ENCODE measurements at places on chromosomes 1 and 21.
A peak's percentile ranks its signal among the peaks of the same experiment; 100 is the strongest.

- DNase-seq = no peak
Observed at GRCh38 chr1:116019653-116020253, 43.4 kb downstream of the SLC22A15 start.

DNA sequence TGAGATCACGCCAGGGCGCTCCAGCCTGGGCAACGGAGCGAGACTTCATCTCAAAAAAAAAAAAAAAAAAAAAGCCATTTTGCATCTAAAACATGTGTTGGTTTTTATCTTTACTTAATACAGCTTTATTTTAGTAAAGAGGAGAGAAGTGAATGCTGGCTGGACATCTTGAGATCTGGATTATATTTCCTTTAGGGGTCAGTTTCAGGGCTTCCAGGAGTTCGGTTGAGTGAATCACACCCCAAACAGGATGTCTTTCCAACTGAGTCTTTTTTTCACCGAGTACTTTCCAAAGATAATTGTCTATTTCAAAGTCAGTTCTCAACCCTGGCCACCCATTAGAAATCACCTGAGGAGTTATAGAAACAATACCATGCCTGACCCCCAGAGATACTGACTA is 16.6 kb upstream of the IPP start:
- no peak for DNase-seq

- no peak for DNase-seq
Observed at GRCh38 chr1:237891979-237892378, 1.3 kb upstream of the ZP4 start.

DNA sequence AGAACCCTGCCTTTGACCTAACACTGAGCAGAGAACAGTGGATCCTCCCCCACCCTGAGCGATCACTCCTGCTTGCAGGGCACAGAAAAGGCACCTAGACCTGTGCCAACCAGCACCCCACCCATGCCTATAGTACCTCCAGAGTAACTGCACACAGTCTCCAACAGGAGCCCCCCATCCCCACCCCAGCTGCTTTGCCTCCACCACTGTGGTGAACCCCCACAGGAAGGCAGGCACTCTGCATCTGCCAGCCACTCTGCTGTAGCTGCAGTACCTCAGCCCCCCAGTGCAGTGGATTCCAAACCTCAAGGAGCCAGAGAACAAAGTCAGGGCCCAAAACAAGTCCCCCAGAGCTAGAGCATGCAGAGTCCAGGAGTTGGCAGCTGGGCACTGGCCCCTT is 10.7 kb downstream of the SPATC1L start:
- DNase-seq = no peak

DNA sequence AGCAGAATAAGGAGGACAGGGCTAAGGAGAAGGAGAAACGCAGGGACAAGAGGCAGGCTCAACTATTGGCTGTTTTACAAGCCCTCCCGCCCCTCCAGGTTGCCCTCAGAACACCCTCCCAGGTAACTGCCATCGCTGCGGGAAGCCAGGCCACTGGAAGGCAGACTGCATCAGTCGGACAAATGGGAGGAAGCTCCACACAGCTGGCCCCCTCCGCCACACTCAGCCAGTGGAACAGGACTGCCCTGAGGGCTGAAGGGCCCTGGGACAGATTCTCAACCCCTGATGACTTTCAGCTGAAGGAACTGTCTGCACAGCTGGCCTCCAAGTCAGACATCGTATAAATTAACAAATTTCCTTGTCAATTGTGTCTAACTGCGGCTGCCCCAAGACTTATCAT is 21.8 kb downstream of the LRRC3 start:
- DNase-seq = no peak

DNA sequence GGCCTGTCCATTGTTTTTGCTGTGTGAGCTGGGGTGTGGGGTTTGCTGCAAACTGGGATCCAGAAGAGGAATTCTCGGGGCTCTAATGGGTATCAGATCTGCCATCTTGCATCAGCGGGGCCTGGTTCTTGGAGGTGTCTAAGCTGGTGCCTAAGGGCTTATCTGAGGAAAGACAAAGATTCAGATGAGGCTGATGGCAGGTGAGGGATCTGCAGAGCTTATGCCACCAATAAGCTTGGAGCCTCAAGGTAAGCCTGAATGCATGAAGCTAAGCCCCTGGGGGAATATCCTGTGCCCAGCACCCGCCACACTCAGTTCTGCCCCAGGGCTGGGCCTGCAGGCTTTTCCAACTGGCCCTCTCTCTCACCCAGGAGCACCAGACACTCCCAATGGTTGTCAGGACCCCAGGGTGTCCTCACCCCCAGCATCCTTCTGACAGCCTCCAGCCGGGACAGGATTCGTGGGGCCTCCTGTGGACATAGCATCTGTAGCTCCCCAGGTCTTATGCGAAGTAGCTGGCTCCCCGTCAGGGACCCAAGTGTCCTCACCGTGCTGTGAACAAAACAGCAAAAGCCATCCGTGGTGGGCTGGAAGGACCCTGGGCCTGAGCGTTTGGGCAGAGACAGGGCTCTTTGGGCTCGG is 9.5 kb upstream of the GSTM3 start:
- DNase-seq = no peak

DNA sequence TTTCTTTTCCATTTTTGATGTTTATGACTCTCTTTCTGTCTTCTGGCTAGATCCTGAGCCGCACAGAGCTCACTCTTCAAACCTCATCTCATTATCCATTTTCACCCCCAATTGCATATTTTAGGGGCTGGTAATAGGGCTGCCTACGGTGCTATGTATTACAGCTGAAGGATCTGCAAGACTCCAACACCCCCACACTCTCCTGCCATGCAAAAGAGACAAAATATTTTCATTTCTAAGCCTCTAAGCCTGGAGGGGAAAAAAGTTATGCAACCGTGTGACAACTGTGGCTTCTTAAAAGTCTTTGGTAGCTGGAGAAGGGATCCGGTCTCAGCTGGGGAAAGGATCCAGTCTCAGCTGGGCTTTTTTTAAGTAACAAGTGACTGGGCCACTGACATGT is 311.6 kb downstream of the NPHP4 start:
- no peak for DNase-seq

- DNase-seq = no peak
Observed at GRCh38 chr1:156493742-156494141, 6.8 kb downstream of the MEF2D start.

DNA sequence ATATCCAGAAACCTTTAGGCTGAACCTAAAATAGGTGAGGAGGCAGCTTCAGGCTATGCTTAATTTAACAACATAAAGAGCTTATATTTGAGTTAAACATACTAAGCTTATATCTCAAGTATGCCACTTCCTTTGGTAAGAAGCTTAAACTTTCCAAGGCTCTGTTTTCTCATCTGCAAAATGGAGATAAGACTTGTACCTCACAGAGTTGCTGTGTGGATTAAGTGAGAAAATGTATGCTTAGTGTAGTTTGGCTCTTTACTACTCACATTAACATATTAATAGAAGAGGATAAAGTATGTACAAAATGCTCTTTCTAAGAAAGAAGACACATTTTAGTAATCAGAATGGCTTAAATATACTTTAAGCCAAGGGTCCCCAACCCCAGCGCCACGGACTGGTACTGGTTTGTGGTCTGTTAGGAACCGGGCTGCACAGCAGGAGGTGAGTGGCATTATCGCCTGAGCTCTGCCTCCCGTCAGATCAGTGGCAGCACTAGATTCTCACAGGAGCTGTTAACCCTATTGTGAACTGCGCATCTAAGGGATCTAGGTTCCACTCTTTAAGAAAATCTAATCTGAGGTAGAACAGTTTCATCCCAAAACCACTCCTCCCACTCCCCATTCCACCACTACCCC is 77.2 kb downstream of the HS2ST1 start:
- DNase-seq = no peak

- DNase-seq = no peak
Observed at GRCh38 chr1:10791105-10791951, 5.1 kb downstream of the CASZ1 start.

GRCh38 chr1:236159704-236160539 is 17.6 kb downstream of the GPR137B start:
- no peak for DNase-seq

DNA sequence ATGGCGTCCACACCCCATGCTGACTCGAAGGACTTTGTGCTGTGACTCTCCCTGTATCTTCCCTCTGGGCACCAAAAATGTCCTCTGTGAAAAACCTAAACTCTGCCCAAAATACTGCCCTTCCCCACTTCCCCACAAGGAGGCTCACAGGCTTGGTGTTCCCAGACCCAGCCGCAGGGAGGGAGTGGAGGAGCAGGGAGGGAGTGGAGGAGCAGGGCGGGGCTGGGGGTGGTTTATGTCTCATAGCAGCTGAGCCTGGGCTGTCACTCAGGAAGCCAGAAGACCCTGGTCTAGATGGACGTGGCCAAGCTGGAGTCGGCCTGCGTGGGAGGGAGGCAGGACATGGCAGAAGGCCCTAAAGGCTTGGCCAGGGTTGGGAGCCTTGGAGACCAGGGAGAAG is 461.7 kb downstream of the PTPRU start:
- DNase-seq = no peak

GRCh38 chr1:37234941-37235418 is 200.7 kb upstream of the GRIK3 start:
- peak; percentile 90 for DNase-seq

DNA sequence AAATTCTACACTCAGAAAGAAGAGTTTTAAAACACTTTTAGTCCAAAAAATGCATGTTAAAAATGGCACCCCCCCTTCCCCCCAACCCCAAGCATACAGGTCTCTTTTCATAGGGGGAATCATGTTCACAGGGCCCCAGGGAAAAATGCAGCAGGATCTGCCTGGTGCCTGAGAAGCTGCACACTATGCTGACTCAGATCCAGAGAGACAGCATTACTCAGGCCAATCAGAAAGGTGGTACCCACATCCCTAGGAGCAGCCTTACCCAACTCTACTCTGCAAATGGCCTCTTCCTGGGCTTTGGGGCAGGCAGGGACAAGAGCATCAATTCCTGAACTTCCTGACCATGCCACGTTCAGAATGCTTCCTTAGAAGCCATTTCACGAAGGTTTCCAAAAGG is 119.0 kb downstream of the HIVEP3 start:
- no peak for DNase-seq

DNA sequence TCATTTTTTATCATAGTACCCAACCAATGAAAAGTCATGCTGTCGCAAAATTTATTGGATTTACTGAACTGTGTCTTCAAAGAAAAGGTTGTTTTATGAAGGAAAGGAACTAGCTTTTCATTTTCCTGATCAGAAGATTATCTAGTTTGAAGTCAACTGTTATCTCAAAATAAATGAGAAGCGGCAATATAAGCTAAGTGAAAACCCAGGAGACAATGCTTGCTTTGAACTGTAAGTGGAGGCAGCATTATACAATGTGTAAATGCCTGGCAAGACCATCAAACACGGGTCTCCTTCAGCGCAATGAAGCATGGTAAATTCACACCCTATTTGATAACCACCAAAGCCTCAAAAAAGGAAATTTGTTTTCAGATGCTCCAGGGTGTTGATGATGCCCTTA is 134.4 kb upstream of the PTBP2 start:
- peak; percentile 78 for DNase-seq

GRCh38 chr1:27521336-27521831 is 31.4 kb upstream of the WASF2 start:
- no peak for DNase-seq

DNA sequence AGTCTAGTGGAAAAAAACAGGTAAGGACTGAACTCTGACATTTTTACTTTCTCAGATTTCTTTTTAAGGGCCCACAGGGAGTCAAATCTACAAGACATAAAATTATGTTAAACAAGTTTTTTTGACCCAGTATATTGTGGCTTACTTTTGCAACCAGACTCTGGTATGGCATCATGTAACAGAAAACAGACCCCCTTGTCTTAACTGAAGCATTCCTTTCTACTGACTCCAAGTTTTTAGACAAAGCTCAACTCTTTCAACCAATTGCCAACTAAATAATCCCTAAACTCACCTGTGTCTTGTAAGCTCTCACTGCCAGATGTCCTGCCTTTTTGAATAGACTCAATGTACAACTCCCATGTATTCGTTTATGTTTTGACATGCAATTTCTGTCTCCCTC is 64.3 kb downstream of the FASLG start:
- no peak for DNase-seq

DNA sequence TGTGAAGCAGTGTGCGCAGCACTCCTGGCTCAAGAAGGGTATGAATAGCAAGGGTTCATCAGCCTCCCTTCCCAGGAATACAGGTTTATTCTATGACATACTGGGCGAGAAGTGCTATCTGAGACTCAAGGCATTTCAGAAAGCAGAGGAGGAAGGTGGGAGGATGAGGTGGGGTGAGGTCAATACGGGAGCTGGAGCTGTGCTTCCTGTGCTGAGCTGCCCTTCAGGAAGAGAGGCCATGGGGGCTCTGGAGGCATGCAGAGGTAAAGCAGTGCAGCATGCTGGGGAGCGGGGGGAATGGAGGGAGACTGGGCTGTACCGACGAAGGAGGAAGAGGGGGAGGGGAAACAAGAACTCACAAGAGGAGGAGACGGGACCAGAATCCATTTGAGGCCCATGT is 717.6 kb downstream of the PTPRU start:
- no peak for DNase-seq

DNA sequence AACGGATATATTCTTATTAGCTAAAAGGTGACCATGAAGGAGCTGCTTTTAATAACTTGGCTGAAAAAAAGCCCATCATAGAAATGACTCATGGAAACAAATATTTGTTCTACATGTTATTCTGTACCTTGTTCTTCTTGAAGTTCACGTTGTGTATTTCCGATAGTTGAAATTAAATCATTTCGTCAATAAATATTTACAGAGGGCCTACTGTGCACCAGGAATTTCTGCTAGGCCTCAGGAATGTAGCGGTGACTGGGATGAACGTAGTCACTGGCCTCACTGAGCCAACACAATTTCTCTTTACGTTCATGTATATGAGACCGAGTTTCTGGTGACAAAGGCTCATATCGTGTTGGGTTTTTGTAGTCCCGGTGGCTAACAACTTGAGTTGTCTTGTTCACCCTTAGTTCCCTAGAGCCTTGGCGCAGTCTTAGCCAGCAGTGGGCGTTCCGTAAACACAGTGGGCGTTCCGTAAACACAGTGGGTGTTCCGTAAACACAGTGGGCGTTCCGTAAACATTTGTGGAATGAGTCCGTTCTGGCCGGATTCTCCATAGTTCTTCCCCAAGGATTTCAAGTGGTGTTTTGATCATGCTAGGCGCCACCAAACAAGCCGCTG is 53.2 kb upstream of the VAMP3 start:
- DNase-seq = no peak

DNA sequence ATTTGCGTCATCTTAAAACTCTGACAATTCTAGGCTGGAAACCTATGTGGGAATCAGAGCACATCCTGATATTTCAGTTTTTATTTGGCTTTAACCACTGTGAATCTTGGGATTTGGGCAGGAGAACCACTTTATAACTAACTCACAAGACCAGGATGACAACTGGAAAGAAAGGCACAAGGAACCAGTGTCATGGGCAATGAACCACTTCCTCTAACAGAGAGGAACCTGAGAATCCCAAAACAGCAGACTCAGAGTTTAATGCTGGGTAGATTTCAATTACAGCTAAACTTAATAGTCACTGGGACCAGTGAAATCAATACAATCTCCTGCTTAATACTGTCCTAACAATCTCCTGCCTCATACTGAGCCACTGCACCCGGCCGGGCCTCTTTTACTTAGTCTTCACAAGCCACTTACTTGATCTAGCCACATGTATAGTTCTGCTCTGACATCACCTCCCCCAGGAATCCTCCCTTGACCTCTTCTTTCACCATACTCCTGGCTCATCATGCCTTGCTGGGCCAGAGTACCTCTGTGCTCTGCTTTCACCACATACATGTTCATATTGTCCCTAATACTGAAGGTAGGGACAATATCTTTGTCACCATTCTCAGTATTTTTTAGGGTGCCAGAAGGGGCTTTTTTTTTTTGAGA is 20.2 kb upstream of the SLFNL1 start:
- DNase-seq = peak; percentile 16

GRCh38 chr1:61808968-61809367 is 66.7 kb downstream of the PATJ start:
- no peak for DNase-seq
